ENCODE measurements at places on chromosomes 7 and 10. TPM values are rescaled to one million over a fixed set of nuclear protein-coding genes. Genes with fewer than 3 reads are reported as not detected.

Gene OR2A1
- total RNA-seq, result not detected

Gene ITIH5
- 5.9 TPM for total RNA-seq

Gene TMEM140
- 179 TPM for total RNA-seq

Gene CARD11
- total RNA-seq, result 0.13 TPM

Gene CALML3
- not detected for total RNA-seq

Gene GPR15LG
- 0.92 TPM for total RNA-seq

Gene IFIT2
- total RNA-seq, result 0.88 TPM

Gene SPAM1
- total RNA-seq, result not detected

Gene CRHR2
- not detected for total RNA-seq

Gene RASSF4
- total RNA-seq, result 9.4 TPM

- H3K27me3 ChIP-seq, result no peaks in the 10 kb centered on the region
- no peaks in the 10 kb centered on the region for H3K36me3 ChIP-seq
- H3K4me3 ChIP-seq, result no peak overlapping the region
- H3K4me1 ChIP-seq, result no peaks in the 10 kb centered on the region
- no peak for DNase-seq
These were observed 121.8 kb downstream of the INHBA start for GRCh38 chr7:41581041-41581440.

- DNase-seq, result no peak
- H3K27ac ChIP-seq, result no peak overlapping the region
- H3K4me3 ChIP-seq, result no peak overlapping the region
- no peaks in the 10 kb centered on the region for H3K4me1 ChIP-seq
- no peaks in the 10 kb centered on the region for H3K27me3 ChIP-seq
These were observed 150.8 kb downstream of the NSUN6 start for GRCh38 chr10:18500576-18500975.

DNA sequence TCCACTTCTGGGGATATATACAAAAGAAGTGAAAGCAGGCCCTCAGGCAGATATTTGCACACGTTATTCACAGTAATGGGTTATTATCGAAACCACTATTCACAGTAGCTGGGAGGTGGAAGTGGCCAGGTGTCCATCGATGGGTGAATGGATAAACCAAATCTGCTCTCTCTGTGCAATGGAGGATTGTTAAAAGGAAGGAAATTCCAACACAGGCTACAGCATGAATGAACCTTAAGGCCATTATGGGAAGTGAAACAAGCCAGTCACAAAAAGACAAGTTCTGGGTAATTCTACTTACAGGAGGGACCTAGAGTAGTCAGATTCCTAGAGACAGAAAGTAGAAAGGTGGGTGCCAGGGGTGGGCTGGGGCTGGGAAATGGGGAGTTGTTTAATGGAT, 48.5 kb upstream of the BHLHA15 start:
- no peak for DNase-seq
- no peak overlapping the region for H3K27ac ChIP-seq
- H3K4me1 ChIP-seq, result no peaks in the 10 kb centered on the region
- no peaks in the 10 kb centered on the region for H3K27me3 ChIP-seq
- H3K36me3 ChIP-seq, result no peaks in the 10 kb centered on the region

GRCh38 chr7:29255199-29255878, 60.8 kb downstream of the CHN2 start:
- H3K27ac ChIP-seq, result no peak overlapping the region
- no peak overlapping the region for H3K4me3 ChIP-seq
- no peaks in the 10 kb centered on the region for H3K36me3 ChIP-seq

- H3K4me3 ChIP-seq, result peak overlapping the region; percentile 95
- DNase-seq, result no peak
- H3K36me3 ChIP-seq, result no peaks in the 10 kb centered on the region
- H3K4me1 ChIP-seq, result peaks cover 38% of the 10 kb centered on the region
- H3K27me3 ChIP-seq, result no peaks in the 10 kb centered on the region
- peak overlapping the region; percentile 97 for H3K27ac ChIP-seq
These were observed 1.2 kb upstream of the ZEB1 start for GRCh38 chr10:31317652-31318381.

DNA sequence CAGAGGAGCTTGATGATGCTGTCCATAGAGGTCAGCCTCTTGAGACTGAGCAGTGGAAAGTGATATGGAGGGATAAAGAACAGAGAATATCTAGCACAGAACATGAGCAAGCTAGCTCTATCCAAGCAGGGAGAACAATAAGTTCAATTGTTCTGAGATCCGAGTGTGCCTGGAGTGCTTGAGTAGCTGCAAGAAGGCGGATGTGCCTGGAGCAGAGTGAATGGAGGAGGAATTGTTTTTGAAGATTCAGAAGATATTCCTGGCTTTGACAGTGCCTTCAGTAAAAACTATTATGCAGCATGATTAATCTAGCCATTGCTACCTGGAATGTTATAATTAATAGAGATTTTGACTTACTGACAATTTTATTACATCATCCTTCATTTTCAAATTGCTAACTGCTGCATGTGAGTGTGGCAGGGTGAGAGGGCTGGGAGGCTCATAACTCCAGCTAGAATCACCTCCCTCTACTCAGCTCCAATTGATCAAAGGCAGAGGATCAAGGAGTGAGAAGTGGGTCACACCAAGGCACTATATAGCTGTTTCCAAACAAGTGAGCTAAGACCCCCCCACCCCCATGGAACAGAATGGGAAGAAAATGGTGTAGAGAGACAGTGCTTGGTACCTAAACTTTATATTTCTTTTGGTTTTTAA, 302.8 kb downstream of the ADRA2A start:
- no peak overlapping the region for H3K27ac ChIP-seq
- H3K36me3 ChIP-seq, result no peaks in the 10 kb centered on the region
- H3K4me1 ChIP-seq, result no peaks in the 10 kb centered on the region
- peaks cover 3% of the 10 kb centered on the region for H3K27me3 ChIP-seq
- no peak overlapping the region for H3K4me3 ChIP-seq

DNA sequence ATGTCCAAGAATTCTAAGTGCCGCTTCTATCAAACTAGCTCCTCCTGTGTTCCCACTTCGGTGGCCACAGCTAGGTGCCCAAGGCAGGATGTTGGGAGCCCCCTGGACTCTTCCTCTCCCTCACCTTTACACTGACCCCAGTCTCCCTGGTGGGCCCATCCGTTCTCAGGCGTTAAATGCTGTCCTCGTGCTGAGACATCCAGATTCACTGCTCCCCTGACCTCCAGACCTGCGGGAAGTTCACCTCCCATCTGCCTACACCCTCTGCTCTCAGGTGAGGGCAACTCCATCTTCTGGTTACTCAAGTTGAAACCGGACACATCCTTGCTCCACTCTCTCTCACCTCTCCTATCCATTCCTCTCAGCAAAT, 114.3 kb downstream of the ARHGAP22 start:
- DNase-seq, result no peak
- no peaks in the 10 kb centered on the region for H3K36me3 ChIP-seq
- no peak overlapping the region for H3K27ac ChIP-seq
- no peak overlapping the region for H3K4me3 ChIP-seq

DNA sequence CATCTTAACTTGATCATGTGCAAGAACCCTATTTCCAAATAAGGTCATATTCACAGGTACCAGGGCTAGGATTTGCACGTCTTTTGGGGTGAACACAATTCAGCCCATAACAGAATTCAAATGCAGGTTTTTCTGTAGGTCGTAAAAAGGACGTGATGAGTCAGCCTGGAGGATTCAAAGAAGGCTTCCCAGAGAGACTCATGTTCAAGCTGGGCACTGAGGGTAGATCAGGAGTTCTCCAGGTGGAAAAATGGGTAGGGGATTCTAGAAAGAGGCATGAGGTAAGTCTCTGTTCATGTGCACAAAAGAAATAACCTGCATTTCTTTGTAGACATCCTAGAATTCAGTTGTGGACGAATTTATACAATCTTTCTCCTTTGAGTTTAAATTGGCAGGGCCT, 160.4 kb downstream of the RPS24 start:
- H3K4me1 ChIP-seq, result no peaks in the 10 kb centered on the region
- H3K27ac ChIP-seq, result no peak overlapping the region
- no peak overlapping the region for H3K4me3 ChIP-seq
- no peak for DNase-seq

GRCh38 chr7:4188651-4189050, 493.4 kb upstream of the FOXK1 start:
- no peaks in the 10 kb centered on the region for H3K27me3 ChIP-seq
- H3K36me3 ChIP-seq, result no peaks in the 10 kb centered on the region
- H3K27ac ChIP-seq, result no peak overlapping the region
- no peak for DNase-seq
- no peak overlapping the region for H3K4me3 ChIP-seq
- peaks cover 5% of the 10 kb centered on the region for H3K4me1 ChIP-seq

- peaks cover 63% of the 10 kb centered on the region for H3K36me3 ChIP-seq
- H3K27me3 ChIP-seq, result no peaks in the 10 kb centered on the region
- no peak overlapping the region for H3K27ac ChIP-seq
- no peak for DNase-seq
- H3K4me3 ChIP-seq, result no peak overlapping the region
These were observed 28.2 kb downstream of the NOD1 start for GRCh38 chr7:30450240-30450982.

GRCh38 chr7:126776498-126776897, 476.2 kb downstream of the GRM8 start:
- H3K27ac ChIP-seq, result no peak overlapping the region
- no peaks in the 10 kb centered on the region for H3K4me1 ChIP-seq
- no peaks in the 10 kb centered on the region for H3K27me3 ChIP-seq

DNA sequence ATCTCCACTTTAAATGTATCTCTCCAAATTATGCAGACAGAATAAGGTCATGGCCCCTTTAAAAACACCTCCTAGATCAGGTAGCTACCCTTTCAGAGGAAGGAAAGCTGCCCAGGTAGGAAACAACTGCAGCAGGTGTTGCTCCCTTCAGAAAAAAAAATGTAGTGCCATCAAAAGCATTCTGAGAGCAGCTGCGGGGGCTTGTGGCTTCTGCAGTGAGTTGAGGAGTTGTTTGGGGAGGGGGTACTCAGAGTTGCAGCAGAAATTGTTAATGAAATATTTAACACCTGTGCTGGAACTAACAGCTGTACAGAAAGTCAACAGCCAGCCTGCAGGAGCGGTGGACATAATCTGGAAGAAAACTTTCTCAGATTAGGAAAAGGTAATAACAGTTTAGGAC, 24.0 kb downstream of the CDHR3 start:
- H3K27ac ChIP-seq, result no peak overlapping the region
- no peaks in the 10 kb centered on the region for H3K27me3 ChIP-seq
- no peaks in the 10 kb centered on the region for H3K36me3 ChIP-seq
- no peak for DNase-seq
- H3K4me3 ChIP-seq, result no peak overlapping the region

DNA sequence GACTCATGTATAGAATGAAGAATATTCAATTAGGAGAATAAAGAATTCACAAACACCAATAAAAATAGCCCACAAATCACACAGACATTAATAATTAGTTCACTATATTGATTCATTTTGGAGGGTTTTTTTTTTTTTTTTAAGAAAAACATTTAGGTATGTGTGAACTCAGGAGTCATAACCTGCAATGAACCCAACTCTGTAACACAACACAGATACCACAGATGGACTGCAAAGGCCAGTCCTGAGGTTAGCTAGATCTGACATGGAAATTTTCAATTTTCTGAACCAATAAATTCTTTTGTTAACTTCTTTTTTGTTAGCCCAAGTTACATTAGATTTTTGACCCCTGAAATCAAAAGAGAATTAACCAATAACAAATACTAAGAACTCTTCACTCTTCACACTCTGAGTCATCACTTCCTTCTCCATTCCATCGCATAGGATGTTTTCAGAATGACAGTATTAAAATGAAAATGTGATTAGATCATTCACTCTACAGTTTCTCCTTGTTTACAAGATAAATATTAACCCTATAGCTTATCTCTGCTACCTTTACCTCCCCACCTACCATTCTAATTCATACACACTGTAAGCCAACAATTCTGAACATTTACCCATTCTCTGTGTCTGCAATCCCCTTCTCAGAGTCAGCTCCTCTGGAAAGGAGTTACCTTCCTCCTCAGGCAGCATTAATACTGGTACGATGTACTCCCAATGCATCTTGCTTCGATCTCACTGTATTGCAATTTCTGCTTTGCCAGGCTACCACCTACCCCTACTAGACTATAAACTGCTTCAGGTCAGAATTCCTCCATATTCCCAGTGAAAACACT, 141.5 kb downstream of the LRRN3 start:
- H3K4me1 ChIP-seq, result no peaks in the 10 kb centered on the region
- DNase-seq, result no peak
- H3K4me3 ChIP-seq, result no peak overlapping the region
- H3K27ac ChIP-seq, result no peak overlapping the region
- no peaks in the 10 kb centered on the region for H3K36me3 ChIP-seq

DNA sequence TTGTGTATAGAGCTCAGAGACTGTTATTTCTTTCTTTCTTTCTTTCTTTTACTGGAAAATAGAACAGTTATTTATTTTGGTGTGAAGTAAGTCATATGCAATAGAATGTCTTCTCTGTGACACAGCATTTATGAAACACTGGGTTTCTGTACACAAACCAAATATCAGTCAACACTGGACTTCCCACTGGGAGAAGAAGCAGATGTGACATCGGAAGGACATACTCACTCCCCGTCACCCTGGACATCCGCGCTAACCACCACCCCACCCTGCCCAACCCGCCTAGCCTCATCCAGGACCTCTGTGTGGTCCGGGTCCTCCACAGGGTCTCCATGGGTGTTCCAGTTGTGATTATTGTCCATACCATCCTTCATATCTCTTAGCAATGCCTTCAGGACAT, 22.0 kb downstream of the SUN3 start:
- no peak overlapping the region for H3K27ac ChIP-seq
- H3K36me3 ChIP-seq, result no peaks in the 10 kb centered on the region
- H3K27me3 ChIP-seq, result no peaks in the 10 kb centered on the region
- no peak overlapping the region for H3K4me3 ChIP-seq
- no peaks in the 10 kb centered on the region for H3K4me1 ChIP-seq

DNA sequence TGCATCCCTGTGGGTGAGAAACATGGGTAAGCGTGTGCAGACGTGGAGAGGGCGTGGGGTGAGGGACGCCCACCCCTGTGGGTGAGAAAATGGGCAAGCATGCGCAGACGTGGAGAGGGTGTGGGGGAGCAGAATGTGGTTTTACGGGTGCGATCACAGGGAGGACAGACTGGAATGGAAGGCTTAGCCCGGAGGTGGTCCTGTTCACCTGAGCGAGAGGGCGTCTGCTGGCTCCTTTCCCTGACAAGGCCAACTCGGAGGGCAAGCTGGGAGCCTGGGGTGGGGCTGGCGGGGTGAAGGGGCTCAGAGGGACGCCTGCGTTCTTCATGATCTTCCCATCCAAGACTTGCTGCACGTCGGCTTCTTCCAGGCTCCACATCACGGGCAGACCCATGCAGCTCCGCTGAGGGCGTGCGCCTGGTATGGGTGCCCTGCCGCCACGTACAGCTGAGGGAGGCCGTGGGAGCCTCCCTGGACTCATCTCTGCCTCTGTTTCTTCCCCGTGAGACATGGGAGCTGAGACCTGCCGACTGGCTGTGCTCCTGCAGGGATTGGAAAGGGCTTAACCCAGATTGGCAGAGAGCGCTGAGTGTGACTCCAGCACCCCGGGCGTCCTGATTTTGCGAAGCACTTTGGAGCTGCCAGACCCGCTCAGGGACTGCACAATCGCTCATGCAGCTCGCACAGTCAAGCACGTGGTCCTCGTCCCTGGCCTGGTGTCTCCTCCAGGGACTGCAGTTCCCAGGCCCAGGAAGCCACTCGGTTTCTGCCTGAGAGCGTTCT, 74.3 kb upstream of the SHH start:
- no peaks in the 10 kb centered on the region for H3K36me3 ChIP-seq
- DNase-seq, result no peak
- no peak overlapping the region for H3K4me3 ChIP-seq
- H3K27me3 ChIP-seq, result no peaks in the 10 kb centered on the region

- H3K27me3 ChIP-seq, result no peaks in the 10 kb centered on the region
- H3K4me1 ChIP-seq, result no peaks in the 10 kb centered on the region
- no peak for DNase-seq
- no peaks in the 10 kb centered on the region for H3K36me3 ChIP-seq
- no peak overlapping the region for H3K4me3 ChIP-seq
These were observed 37.4 kb downstream of the VKORC1L1 start for GRCh38 chr7:65910237-65910636.

GRCh38 chr10:1648648-1649047, 88.7 kb downstream of the ADARB2 start:
- no peak overlapping the region for H3K27ac ChIP-seq
- H3K36me3 ChIP-seq, result no peaks in the 10 kb centered on the region
- no peaks in the 10 kb centered on the region for H3K27me3 ChIP-seq
- no peaks in the 10 kb centered on the region for H3K4me1 ChIP-seq
- no peak for DNase-seq

Data from gastrocnemius medialis (tissue), 4 donors.